Bone marrow (tissue), 2 donors: ENCODE measurements at places on chromosomes 7 and 10.

- DNase-seq = no peak
Measured at GRCh38 chr10:52666931-52667330, 105.7 kb downstream of the MBL2 start.

GRCh38 chr7:155533120-155533826 lies 13.1 kb downstream of the CNPY1 start:
- DNase-seq = no peak

- DNase-seq = peak; percentile 29
Measured at GRCh38 chr10:100482181-100482833, 19.5 kb downstream of the WNT8B start.

- no peak for DNase-seq
Measured at GRCh38 chr10:19683356-19683755, 132.9 kb upstream of the PLXDC2 start.

DNA sequence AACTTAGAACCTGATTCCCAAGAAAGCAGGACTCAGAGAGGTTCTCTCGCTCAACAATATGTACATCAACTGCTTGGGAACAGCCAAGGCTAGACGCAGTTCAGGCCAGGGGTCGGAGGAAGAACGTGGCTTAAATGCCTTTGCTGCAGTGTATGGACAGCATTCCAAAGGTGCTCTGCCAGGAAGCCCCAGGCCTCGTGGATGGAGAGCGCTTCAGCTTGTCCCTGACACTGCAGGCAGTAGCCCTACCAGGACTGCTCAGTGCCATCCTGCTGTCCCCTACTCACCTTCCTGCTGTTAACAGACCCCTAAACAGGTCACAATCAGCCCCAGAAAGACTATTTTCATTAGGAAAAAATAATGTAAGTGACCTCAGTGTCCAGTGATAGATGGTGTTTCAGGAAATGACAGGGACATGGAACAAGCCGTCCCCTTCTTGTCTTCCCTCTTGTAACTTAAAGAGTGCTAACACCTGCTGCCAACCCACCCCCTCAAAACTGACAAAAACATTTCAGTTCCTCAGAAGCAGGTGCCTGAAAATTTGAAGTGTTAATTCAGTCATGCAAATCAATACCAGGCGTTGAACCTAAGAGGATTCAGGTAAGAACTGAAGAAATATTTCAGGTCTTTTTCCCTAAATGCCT lies 16.5 kb downstream of the CREB3L2 start:
- DNase-seq = no peak

DNA sequence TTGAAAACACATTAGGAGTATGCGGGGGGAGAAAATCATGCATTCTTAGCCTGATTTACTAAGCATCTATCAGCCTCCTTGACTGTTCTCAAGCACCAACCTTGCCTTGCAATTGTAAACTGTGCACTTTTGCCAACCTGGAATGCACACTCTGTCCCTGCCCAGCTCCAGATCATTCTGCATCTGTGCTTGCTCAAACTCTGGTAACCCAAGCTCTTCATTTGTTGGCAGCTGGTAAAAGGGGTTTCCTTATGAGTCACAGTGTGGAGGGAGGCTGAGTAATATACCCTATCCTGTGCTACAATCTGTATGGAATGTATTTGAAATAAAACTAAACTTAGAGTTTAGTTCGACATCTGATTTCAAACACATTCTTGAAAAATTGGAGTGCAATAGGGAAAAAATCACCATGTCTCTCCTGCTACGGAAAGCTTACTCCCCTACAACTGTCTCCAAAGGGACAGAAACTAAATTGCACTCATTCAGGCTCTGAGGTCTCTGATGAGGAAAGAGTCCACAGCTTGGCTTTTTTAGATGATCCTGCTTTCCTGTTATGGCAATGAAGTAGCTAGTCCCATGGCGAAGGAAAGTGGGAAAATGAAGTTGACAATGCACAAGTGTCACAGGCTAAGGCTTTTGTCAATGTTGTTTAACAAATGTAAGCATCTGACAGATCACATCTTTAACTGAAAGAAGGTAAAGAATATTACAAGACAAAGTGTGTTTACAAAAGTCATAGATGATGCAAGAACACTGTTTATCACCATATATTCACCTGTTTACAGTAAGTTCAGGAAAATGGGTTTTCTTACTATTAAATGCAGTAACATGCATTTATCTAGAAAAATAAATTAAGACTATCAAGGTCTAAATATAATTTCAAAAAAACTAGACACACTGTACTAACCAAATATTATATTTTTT lies 61.9 kb downstream of the TES start:
- DNase-seq = no peak

DNA sequence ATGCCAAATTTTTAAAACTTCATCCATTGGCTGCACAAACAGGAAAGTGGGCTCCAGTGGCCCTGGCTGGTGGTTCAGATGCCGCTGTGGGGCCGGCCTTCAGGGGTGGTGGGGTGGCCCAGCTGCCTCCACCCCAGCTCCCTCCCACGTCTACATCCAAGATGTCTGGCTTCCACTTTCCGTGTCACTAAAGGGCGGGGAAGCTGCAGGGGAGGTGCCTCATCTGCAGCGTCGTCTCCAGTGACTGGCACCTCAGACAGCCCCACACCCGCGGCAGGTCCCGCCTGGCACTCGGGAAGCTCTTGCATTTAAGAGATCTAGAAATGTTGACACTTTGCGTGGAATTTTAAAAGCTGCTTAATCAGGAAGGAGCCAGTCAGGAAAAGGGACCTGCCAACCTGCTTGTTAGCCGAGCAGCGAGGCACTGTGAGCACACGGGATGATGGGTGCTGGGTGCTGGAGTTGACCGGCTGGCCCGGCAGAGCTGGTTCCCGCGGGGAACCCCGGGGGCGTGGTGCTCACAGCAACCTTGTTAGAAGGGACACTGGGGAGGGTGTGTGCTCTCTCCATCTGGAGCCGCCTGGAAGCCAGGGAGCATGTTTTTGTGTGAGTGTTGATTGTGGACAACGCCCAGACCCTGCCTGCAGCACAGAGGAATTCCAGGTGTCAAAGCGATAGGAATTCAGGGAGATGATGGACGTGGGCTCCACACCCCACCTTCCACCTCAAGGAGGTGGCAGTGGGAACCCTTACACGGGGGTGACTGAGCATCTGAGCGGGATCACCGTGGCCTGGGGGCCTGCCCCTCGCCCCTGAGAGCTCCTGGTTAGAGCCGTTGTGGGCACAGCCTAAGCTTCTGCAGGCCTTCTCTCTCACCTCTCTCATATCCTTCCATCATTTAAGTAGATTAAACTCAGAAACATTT lies 320.5 kb downstream of the PTPRN2 start:
- no peak for DNase-seq

GRCh38 chr10:24908793-24909423 lies 43.5 kb downstream of the PRTFDC1 start:
- peak; percentile 22 for DNase-seq

DNA sequence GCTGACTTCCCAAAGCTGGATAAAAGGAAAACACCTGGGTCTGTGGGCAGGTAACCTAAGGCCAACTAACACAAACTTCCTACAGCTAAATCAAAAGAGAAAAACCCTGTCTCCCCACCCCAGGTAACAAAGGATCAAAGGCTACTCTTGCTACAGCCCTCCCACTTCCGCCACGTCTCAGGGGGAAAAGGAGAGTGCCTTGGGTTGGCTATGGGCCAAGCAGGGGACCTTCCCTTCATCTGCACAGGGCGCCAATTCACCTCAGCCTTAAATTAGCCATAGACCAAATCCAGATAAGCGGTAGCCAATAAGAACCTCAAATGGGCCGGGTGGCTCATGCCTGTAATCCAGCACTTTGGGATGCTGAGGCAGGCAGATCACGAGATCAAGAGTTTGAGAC lies 69.1 kb upstream of the LANCL2 start:
- DNase-seq = no peak

DNA sequence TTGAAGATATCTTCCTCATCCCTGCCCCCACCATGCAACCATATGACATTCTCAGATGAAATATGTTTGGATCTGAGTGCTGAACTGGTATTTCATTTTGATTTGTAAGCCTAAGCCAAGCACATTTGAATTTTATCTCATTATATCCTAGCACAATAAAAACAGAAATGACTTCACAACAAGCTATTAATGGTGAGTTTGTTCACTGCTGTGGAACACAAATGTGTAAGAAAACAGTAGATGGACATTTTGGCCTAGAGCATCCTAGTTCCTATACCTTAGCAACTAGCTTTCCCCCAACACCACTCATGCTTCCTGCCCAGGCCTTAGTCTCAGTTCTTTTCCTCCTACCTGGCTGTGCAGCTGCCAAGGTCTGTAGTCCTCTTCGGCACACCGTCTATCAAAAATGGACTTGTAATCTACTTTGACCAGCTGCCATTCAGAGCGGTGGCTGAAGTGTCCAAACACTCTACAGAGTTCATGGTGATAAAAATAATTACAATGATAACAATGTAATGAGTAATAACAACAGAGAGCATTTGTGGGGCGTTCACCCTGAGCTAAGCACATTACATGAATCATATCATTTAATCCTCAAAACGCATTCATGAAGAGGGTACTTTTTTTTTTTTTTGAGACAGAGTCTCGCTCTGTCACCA lies 491.9 kb downstream of the SORCS1 start:
- no peak for DNase-seq

DNA sequence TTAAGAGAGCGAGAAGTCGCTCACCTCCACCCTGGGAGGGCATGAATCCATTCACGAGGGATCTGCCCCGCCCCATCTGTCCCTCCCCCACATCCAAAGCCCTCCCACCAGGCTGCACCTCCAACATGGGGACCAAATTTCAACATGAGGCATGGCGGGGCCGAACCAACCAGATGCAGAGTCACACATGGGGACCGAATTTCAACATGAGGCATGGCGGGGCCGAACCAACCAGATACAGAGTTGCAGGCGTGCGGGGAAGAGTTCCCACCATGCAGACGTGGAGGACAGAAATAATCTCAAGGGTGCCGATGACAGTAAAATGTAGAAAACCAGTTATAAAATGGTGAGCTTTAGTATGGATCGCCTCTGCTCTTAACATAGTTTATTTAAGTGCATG lies 564.4 kb downstream of the DNAJB6 start:
- no peak for DNase-seq

GRCh38 chr7:142632271-142633134 lies 116.8 kb upstream of the PRSS1 start:
- peak; percentile 83 for DNase-seq

GRCh38 chr7:823649-824048 lies 8.6 kb upstream of the SUN1 start:
- no peak for DNase-seq

- no peak for DNase-seq
Measured at GRCh38 chr10:47406870-47407691, 23.0 kb upstream of the ZNF488 start.

DNA sequence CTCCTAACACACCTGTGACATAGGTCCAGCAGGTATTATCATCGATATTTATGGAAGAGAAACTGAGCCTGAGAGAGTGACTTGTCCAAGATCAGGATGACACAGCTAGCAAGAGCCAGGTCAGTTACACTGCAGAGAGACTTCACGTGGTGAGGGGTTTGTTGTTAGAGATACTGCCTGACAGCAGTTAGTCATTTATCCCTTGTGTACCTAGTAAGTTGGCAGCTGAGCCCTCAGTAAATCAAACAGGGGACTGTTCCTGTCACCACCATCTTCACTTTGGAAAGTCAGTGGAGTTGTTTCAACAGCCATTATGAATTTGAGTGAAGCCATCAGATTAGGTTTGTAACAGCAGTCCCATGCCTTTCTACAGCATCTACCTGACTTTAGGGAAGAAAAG lies 87.5 kb upstream of the GATA3 start:
- no peak for DNase-seq

- DNase-seq = no peak
Measured at GRCh38 chr10:108060246-108060645, 895.7 kb upstream of the SORCS1 start.

DNA sequence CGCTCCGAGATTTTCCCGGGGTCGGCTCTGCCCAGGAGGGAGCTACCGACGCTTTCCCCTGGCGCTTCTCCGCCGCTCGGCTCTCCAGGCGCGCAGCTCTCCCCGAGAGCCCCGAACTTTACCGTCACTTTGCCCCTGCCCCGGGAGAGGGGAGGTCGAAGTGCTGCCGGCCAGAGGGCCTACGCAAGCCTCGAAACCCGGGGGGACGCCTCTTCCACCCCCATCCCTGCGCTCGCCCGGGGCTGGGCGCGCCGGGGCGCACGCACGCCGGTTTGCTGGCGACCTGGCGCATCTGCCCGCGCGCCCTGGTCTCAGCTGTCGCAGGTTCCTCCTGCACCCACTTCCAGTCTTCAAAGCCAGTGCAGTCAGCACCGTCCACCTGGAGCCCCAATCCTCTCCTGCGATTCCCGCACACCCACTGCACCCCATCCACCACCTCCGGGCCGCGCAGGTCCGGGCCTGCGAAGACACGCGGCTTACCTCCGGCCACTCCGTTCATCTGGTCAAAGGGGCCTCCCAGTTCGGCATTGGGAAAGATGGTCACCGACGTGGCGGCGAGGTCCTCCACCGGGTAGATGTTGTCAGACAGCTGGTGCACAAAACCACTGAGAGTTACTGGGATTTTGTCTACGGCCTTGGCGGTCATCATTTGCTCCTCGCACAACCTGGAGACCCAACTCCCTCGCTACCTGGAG lies 638 bp downstream of the EGR2 start:
- DNase-seq = no peak

DNA sequence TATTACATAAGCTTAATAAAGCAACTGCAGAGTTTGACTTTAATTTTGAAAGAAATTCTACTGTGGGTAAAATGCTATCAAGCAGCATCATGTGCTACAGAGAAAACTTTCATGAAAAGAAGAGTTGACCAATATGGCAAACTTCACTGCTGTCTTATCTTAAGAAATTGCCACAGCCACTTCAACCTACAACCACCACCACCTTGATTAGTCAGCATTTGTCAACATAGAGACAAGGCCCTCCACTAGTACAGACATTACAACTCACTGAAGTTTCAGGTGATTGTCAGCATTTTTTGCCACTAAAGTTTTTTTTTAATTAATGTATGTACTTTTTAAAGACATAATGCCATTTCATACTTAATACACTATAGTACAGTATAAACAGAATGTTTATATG lies 350.3 kb downstream of the HPSE2 start:
- no peak for DNase-seq
